ENCODE measurements at places on chromosomes 7 and 10.

DNA sequence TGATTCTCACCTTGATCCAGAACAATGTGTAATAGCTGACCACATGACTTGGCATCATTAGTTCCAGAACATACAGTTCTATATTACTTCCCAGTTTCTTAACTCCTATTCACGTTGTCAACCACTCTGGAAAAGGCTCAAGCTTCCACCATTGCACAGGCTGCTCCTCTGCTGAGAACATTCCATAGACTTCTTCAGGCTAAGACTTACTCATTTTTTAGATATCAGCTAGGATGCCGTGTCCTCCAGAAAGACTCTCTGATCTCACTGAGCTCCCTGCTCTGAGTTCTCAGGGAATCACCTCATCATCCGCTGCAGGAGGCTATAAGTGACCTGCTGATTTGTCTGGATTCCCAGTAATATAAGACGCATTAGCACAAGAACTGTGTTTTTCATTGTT, 73.1 kb downstream of the HTR7 start:
- no peak for DNase-seq

DNA sequence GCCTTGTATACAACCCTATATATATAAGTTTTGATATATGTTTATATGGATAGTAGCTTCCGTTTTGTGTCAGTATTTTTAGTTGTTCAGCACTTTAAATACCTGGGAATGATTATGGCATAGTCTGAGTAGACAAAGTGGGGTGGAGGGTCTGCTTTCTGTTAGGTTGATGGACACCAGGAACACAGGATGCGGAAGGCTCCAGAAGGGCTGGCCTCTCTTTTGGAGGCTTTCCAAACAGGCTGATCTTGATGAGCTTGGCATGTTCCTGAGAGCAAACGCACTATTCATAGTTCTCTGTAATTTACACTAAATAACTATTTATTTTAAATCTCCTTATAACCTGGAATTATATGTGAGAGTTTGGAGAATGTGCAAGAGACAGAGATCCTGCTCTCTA, 12.7 kb downstream of the AKR1E2 start:
- DNase-seq, result no peak

GRCh38 chr10:771647-772046, 82.2 kb upstream of the DIP2C start:
- no peak for DNase-seq

DNA sequence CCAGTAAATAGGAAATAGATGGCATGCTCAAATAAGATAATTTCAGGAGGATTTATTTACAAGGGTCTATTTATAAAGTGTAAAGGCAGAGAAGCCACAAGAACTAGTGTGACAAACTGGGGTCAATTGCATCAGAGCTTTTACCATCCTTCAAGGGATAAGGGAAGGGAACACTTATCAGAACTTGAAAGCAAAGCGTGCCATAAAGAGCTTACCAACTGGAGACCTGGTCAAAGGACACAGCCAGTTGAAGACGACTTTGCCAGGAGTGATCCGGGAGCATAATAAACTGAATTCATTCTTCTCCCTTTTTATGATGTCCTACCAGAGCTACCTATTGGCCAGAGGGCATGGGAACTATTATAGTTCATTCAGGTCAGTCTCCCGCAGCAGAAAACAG, 3.2 kb upstream of the PPP1R3A start:
- DNase-seq, result no peak

GRCh38 chr7:44136731-44137130, 4.4 kb downstream of the MYL7 start:
- DNase-seq, result no peak

All from stimulated activated CD8-positive, alpha-beta memory T cell treated with anti-CD3 and anti-CD28 coated beads, Interleukin-15, amount 100 ng/mL, for 4 hours (primary cell).